ENCODE measurements at places on chromosomes 6 and 20.

GRCh38 chr20:44772636-44773035, 27.0 kb downstream of the KCNK15 start:
- DNase-seq, result no peak

- DNase-seq, result no peak
Measured at GRCh38 chr20:40336533-40336932, 352.5 kb downstream of the MAFB start.

DNA sequence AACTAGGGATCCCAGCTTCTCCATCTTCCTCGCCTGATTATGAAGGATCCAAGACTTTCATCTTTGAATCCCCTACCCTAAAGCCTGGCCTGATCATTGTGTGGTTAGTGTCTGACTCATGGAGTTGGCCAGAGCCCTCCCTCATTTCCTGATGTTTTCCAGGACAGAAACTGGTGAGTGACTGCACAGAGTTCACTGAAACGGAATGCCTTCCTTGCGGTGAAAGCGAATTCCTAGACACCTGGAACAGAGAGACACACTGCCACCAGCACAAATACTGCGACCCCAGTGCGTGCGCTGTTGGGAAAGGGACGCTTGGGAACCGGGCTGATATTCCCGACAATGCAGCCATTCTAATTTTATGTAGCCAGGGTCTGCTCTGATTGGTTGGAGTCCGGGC, 4.0 kb downstream of the CD40 start:
- DNase-seq, result no peak

- DNase-seq, result no peak
Measured at GRCh38 chr6:142350309-142350708, 48.5 kb downstream of the ADGRG6 start.

- no peak for DNase-seq
Measured at GRCh38 chr6:104521176-104521575, 338.5 kb downstream of the HACE1 start.

GRCh38 chr20:3452136-3452535, 18.7 kb upstream of the ATRN start:
- DNase-seq, result no peak

DNA sequence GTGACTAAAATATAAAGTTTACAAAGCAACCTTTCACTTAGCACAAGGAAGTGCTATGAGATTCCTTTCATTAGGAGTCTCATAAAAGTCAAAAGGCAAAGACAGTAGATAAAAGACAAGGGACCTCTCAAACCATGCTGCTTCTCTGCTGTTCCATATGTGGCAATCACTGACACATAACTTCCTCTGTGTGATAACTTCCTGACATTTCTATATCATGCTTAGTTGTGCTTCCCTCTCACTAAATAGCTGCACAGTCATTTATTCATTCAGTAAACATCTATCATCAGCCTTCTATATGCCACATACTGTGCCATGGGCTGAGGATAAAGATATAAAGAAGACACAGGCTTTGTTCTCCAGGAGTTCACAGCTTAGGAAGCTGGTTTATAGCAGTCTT, 214.8 kb upstream of the GRIK2 start:
- no peak for DNase-seq

DNA sequence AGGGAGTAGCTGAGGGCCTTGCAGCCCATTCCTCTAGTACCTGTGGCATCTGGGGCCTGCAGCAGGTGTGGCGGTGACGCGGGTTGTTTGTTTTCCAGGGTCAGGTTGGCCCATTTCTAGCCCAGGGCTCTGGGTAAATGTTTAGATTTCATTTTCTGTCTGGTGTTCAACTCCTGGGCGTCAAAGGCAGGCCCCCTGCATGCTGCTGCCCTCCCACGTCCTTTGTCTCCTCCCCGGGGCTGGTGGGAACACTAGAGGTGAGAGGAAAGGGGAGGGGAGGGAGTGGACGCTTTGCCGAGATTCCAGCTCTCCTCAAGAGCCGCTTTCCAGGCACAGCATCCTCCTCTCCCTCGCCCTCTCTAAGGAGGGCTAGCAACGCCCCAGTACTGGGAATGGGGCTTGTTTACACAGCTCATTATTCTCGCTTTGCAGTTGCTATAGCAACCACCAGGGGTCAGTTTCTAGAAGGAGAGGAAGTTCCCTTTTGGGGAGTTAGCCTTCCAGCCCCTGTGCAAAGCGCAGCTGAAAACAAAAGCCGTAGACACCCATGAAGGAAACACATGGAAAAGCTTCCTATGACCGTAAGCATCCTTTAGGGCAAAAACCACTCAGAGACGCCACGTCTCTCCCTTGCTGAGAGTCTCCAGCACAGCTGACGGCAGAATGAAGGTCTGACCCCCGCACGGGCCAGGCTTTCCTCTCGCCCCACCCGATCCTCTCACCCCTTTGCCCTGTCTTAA, 170.6 kb downstream of the LY86 start:
- DNase-seq, result no peak

- DNase-seq, result no peak
Measured at GRCh38 chr6:137704802-137705159, 162.3 kb upstream of the TNFAIP3 start.

DNA sequence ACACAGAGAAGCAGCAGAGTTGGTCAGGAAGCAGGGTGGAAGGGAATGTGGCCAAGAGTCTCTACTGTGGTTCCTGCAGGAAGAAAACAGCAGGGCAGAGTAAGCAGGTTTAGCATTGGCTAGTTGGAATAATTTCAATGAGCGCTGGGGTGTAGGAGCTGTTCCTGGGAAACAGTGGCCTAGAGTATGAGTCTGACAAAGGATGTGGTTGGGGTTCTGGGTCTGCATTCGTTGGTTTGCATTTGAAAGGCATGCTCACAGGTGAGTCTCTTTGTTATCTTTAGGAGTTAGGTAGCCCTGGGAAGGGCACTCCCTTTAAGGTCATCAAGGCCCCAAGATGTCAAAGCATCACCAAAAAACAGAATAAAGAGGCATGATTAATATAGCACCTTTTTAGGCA, 911.6 kb upstream of the SLC35B3 start:
- no peak for DNase-seq

- DNase-seq, result no peak
Measured at GRCh38 chr20:31602779-31603441, 2.2 kb upstream of the ID1 start.

GRCh38 chr6:116323863-116324262, 44.1 kb upstream of the TSPYL1 start:
- no peak for DNase-seq

- no peak for DNase-seq
Measured at GRCh38 chr6:63887002-63887751, 251.6 kb downstream of the PHF3 start.

GRCh38 chr20:36155629-36155971, 1.1 kb downstream of the EPB41L1 start:
- no peak for DNase-seq

DNA sequence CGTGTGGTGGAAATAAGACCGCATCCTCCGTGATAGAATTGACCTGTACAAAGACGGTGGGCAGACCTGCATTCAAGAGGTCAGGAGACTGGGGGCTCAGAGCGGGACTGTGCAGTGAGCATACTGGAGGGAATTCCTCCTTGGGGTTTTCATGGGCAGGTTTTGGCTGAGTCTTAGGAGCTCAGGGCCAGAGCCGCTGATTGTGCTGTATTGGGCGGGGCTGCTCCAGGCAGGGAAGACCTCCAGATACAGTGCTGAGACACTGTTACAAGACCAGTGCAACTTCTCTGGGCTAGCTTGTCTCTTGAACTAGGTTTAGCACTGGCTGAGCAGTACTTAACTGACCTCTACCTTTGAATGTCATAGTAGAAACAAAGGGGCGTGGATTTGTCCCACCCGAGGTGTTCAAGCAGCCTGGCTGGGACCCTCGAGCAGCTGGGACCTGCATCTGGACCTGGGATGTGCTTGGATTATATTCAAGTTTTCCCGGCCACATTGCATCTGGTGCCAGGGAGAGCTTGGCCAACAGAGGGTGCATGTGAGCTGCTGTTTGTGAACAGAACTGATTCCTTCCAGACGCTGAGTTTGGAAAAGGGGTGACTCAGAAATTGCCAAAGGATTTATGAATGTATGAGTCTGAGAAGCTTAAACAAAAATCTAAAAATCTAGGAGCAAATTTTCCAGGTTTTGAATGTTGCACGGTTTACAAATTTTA, 33.4 kb upstream of the SLC22A1 start:
- DNase-seq, result no peak

- DNase-seq, result no peak
Measured at GRCh38 chr6:44422531-44422930, 35.0 kb downstream of the CDC5L start.

- DNase-seq, result no peak
Measured at GRCh38 chr6:141540207-141540606, 592.5 kb upstream of the GJE1 start.

DNA sequence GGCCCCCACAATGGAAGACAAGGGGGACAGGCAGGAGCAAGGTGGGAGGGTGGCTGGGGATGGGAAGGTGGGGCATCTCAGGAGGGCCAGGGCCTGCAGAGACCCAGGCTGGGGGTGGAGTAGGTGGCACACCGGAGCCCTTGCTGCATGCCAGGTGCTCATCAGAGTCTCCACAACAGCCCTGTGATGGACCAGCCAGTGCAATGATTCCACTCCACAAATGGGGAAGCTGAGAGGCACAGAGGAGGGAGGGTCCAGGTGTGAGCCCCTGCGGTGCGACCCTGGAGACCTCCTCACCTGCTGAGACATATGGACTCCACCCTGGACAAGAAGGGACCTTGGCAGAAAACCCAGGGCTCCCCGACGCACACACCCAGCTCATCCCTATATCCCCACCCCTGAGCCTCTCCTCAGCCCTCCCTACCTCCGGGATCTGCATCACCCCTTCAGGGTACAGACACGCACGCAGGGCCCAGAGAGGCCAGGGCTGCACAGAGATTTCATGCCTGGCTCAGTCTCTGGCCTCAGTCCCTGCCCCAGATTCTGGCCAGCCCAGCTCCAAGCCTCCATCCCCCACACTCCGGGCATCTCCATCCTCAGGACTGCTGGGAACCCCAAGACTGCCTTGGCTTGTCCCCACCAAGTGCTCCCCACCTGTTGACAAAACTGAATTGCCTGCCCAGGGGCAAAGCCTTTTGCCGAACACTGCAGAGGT, 7.1 kb upstream of the GRM4 start:
- DNase-seq, result no peak

DNA sequence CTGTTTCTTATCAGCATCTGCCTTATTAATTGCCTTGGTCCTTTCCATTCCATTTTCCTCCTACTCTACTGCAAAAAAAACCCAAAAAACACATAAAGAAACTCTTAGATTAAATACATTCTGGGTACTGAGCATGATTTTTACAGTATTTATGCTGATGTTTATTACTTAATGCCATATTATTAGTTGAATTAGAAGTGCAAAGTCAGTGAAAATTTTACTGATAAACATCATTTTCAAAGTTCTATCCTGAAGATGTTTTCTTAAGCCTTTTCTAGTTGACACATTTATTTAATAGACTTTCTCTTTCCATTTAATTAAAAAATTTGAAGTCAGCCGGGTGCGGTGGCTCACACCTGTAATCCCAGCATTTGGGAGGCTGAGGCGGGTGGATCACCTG, 236.0 kb upstream of the RUNX2 start:
- DNase-seq, result no peak

GRCh38 chr6:378090-378957, 13.2 kb upstream of the IRF4 start:
- DNase-seq, result no peak

DNA sequence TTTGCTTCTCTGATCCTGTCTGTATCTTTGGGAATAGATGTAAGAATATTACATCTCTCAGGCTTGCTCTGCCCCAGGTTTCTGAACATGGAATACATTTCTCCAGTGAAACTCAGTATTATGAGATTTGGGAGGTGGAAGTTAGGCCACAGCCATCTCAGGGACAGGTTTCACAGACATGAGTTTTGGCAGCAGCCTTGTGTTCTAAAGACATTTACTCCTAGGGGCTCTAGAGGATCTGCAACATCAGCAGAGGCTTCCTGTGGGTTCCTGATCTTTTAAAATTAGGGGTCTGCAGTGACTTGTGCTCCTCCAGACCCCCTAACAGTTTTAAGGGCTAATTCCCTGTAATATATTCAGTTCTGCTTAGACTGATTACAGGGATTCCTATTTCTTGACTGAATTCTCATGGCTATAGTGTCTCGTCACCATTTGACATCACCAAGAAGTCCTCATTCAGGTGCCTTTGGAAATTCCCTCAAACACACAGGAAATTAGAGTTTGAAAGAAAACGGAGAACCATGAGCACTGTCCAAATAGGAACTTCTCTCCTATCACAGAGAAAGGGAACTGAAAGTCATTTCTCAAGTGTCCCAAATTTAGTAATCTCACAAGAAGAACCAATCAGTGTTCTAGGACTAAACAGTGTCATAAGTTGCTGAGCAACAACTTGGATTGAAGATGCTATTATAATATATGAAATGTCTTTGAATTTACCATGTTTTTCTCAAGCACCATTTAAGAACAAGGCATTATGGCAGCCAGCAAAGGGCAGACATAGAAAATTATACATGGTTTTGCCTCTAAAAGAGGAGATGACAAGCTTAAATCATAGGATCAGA, 2.5 kb upstream of the HLA-DRA start:
- DNase-seq, result no peak

- no peak for DNase-seq
Measured at GRCh38 chr6:109297406-109298110, 84.7 kb downstream of the CD164 start.

- no peak for DNase-seq
Measured at GRCh38 chr20:3729811-3730540, 2.5 kb upstream of the HSPA12B start.

DNA sequence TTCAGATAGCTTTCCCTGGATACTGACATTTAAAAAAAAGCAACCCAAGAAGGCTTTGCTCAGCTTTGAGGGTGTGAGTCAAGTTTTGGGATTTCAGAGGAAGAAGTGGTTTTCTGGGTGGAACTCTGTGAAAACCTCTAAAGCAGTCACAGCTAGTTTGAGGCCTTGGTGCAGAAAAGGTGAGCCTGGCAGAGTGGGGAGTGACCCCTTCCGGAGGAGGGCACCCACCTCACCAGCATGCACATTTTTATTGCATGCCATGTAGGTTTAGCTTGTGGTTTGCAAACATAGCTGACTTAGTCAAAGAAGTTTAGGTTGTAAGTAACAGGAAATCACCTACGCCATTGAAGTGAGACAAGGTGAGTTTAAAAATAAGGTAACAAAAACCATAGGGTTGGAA, 146.8 kb upstream of the PMEPA1 start:
- no peak for DNase-seq

GRCh38 chr6:42448927-42449659, 2.6 kb downstream of the TRERF1 start:
- no peak for DNase-seq

- no peak for DNase-seq
Measured at GRCh38 chr6:13304580-13305260, 23.6 kb downstream of the TBC1D7 start.

- no peak for DNase-seq
Measured at GRCh38 chr6:235763-236360, 56.4 kb upstream of the DUSP22 start.

- no peak for DNase-seq
Measured at GRCh38 chr20:64082126-64082731, 2.0 kb downstream of the LKAAEAR1 start.

DNA sequence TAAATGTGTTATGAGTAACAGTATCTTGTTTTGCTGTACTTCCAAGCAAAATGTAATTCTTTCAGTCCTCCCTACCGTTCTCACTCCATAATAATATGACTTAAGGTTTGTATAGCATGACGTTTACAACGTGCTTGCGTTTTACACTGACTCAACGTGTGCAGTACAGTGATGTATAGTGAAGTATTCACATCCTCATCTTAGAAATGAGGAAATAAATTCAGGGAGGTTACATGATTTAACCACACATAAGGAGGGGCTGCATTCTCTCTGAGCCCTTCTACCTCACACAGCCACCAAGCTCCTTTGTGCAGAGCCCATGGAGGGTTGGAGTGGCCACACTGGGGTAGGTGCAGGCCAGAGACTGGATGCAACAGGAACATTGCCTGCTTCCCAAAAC, 164.5 kb downstream of the MTHFD1L start:
- no peak for DNase-seq
